ENCODE measurements at places on chromosomes 3 and 15. TPM values are rescaled to one million over a fixed set of nuclear protein-coding genes. Genes with fewer than 3 reads are reported as not detected.

SHC4 gene
- 0.44 TPM for total RNA-seq

AQP9 gene
- total RNA-seq: 0.12 TPM

PCOLCE2 gene
- total RNA-seq: 4.4 TPM

CELF6 gene
- total RNA-seq: 0.52 TPM

LSMEM2 gene
- total RNA-seq: not detected

SLC27A2 gene
- total RNA-seq: 14.0 TPM

TTLL13 gene
- 1.0 TPM for total RNA-seq

RAB11A gene
- 234 TPM for total RNA-seq

IFRD2 gene
- total RNA-seq: 146 TPM

CPLX3 gene
- not detected for total RNA-seq

C15orf61 gene
- total RNA-seq: 9.9 TPM

PRSS50 gene
- not detected for total RNA-seq

PATL2 gene
- total RNA-seq: 1.2 TPM

CNTN3 gene
- total RNA-seq: not detected

RHOV gene
- 6.0 TPM for total RNA-seq

CTSH gene
- total RNA-seq: 37.5 TPM

CIB2 gene
- 17.3 TPM for total RNA-seq

CTXND1 gene
- total RNA-seq: not detected

LRTM1 gene
- not detected for total RNA-seq

TIMMDC1 gene
- total RNA-seq: 121 TPM

STRA6 gene
- 0.54 TPM for total RNA-seq

RYR3 gene
- total RNA-seq: not detected

GOLGA6L22 gene
- not detected for total RNA-seq

ZBTB20 gene
- total RNA-seq: 42.1 TPM

PAQR5 gene
- 34.0 TPM for total RNA-seq

TRNT1 gene
- 21.4 TPM for total RNA-seq

NRROS gene
- 0.12 TPM for total RNA-seq

GRAMD2A gene
- 8.0 TPM for total RNA-seq

GASK1A gene
- total RNA-seq: 1.0 TPM

SCN5A gene
- total RNA-seq: 11.5 TPM

All from HCT116 (cell line).